ENCODE measurements at places on chromosomes 2 and 18.

DNA sequence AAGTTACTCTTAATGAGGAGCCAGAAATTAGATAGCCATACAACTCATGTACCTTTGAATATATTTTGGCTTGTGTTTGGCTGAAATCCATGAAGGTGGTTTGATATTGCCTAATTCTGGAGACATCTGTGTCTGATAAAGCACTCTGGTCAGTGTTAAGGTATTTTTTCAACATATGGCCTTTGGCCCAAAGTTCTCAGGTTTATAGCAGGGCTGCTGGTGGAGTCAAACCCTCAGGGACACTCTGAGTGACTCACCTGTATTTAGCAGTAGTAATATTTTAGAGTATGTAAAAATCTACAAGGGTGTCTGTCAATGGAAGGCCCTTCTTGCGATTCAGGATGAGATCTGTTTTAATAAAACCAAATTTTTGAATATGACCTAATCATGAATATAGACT lies 666.5 kb downstream of the SLC4A3 start:
- no peak for DNase-seq

GRCh38 chr2:24313744-24314632 lies 46.3 kb downstream of the ITSN2 start:
- DNase-seq = no peak

GRCh38 chr2:154263206-154263605 lies 391.5 kb downstream of the GALNT13 start:
- DNase-seq = no peak

DNA sequence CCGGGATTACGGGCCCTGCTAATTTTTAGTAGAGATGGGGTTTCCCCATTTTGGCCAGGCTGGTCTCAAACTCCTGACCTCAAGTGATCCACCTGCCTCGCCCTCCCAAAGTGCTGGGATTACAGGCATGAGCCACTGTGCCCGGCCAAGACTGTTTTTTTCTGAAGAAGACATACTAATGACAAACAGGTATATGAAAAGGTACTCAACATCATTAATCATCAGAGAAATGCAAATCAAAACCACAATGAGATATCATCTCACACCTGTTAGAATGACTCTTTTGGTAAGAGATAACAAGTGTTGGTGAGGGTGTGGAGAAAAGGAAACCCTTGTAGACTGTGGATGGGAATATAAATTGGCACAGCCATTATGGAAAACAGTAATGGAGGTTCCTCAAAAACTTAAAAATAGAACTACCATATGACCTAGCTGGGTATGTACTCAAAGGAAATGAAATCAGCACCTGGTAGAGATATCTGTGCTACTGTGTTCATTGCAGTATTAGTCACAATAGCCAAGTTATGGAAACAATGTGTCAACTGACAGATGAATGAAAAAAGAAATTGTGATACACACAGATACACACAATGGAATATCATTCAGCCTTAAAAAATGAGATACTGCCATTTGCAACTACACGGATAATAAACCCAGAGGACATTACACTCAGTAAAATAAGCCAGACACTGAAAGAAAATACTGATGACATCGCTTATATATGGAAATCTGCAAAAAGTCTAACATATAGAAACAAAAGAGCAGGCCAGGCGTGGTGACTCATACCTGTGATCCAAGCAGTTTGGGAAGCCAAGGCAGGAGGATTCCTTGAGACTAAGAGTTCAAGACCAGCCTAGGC lies 20.8 kb downstream of the SOS1 start:
- DNase-seq = no peak

DNA sequence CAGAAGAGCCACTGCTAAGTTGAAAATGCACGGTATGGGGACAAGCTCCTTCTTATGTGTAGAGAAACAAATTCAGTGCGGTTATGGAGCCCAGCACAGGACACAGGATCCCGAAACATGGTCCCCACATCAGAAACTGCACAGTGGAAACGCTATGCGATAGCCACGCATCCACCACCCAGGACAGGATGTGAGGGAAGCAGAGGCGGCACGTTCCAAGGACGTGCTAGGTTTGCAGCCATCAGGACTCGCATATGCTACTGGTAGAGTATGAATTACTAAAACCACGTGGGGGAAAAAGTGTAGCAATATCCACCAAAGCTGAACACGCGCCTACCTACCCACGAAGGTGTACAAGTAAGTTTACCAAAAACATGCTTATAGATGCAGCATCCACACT lies 34.7 kb upstream of the SNTG2 start:
- DNase-seq = no peak

DNA sequence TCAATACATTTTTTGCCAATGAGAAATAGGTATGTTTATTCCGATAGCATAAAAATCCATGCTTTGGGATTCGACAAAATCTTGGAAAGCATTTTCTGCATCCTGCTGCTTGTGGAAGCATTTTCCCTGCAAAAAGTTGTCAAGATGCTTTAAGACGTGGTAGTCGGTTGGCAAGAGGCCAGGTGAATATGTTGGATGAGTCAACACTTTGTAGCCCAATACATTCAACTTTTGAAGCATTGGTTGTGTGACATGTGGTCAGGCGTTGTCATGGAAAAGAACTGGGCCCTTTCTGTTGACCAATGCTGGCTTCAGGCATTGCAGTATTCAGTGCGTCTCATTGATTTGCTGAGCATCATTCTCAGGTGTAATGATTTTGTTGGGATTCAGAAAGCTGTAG lies 764.5 kb downstream of the TRIB2 start:
- no peak for DNase-seq

- DNase-seq = peak; percentile 65
Observed at GRCh38 chr2:172701250-172701649, 34.4 kb upstream of the RAPGEF4 start.

- DNase-seq = no peak
Observed at GRCh38 chr2:54073796-54074195, 41.6 kb upstream of the ACYP2 start.

DNA sequence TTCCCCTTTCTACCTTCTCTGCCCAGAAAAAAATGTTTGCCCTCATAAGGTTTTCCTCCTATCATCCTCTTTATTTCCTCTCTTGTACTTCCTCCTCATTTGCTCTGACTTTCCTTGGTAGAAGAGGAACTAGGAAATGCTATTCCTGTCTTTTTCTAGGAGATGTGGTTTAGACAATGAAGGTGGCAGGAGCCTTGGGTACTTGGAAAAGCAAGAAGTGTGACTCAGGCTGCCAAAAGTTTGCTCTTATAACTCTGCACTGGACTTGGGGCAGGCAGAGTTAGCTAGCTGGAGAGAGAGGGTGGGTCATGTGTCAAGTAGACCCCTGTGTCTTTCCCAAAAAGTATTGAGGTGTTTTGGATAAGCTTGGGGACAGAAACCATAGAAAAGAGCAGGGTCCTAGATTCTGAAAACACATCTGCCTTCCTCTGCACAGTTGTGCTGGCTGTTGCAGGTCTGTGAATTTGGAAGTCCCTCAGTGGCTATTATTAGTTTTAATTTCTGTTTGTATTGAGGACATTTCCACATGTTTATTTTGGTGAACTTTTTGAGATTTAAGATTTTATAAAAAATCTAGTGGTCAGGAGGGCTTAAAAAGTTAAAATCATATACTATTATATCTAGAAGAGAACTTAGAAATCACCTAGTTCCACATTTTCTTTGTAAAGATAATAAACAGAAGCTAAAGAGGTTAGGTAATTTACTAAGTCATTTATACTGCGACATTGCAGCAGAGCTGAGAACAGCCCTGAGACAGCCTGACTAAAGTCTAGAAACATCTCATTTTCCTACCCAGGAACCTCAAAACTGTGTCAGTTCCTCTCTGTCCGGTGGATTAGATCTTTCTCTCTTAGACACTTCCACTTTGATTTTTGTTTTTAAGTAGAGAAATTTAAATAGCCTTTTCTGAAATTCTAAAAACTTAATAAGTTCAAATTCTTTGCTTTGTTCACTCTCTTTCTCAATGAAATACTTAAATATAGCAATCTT lies 16.0 kb downstream of the INSIG2 start:
- DNase-seq = no peak

DNA sequence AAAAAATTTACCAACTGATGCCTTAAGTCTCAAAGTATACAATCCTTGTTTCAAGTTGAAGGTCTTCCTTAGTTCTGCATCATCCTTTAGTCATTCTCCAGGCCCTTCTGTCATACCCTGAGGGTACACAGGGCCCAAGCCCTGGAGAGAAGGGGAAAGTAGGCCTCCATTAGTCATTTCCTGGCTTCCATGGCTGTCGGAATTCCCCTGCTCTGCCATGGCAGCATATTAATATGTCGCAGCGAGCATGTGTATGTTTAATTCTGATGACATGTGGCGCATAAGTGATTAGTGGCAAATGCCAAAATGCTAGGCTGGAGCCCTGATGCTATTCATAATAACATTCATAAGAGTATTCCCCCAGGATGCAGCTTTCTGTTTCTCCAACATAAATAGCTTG lies 22.1 kb downstream of the GPR39 start:
- peak; percentile 79 for DNase-seq

DNA sequence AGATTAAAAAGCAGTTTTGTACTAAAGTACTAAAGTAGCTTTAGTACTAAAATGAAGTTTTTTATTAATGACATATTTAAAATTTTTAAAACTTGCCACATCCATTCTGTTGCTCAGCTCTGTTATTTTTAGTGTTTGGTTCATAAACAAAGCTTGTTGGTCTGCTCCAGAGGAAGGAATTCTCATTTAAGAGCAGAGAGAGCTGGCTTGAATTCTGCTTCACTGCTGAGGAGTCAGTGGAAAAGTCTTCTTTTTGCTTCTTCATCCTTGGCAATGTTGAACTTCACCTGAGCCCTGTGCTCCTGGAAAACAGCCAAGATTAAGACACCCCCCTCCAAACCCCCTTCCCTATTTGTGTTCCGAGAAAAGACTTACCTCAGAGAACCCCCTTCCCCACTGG lies 40.6 kb downstream of the TMEM87B start:
- no peak for DNase-seq

GRCh38 chr18:57054891-57055290 lies 92.0 kb upstream of the BOD1L2 start:
- DNase-seq = no peak

- no peak for DNase-seq
Observed at GRCh38 chr2:31529256-31529655, 51.5 kb downstream of the SRD5A2 start.

DNA sequence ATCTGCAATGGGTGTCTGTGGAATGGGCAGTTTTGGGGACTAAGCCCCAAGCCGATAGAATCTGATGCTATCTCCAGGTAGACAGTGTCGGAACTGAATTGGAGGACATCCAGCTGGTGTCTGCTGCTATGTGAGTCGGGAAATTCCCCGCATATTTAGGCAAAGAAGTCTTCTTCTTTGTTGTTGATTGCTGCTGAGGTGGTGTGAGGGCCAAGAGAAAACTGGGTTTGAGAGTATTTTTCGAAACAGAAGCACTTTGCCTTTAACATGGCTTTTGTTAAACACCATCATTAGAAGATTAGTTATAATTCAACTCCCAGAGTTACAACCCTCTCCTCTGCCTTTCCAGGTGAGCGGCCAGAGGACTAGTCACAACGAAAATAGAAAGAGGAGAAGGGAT lies 49.4 kb upstream of the ACTR3 start:
- no peak for DNase-seq

- no peak for DNase-seq
Observed at GRCh38 chr18:13680612-13681011, 45.7 kb downstream of the FAM210A start.

DNA sequence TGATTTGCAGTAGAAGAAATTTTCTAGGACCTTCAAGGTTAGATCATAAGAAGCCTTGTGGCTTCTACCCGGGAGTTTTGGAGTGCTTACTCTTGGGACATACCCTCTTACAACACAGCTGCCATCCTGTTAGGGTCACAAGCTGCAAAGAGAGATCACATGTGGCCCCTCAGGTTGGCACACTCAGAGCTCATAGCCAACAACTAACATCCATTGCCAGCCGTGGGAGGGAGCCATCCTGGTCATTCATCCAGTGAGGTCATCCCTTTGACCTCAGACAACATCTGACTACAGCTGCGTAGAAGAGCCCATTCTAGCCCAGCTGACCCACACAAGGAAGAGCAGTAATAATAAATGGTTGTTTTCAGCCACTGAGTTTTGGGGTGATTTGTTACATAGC lies 76.9 kb upstream of the NABP1 start:
- DNase-seq = no peak

DNA sequence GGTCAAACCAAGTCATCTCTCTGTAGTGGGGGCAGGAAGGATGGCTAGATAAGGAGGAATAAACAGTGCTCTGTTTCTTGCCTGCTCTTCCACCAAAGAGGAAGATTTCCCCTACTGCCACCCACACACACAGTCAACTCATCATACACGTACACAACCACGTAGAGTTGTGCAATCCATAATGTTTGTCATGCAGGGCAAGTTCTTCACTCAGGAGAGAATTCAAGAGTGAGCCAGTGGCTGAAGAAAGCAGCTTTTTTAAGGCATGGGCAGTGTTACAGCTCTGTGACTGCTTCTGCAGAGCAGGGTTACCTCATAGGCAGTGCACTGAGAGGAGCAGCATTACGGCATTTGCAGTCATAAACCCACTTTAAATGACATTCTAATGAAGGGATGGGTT lies 283.0 kb downstream of the RND3 start:
- peak; percentile 93 for DNase-seq

DNA sequence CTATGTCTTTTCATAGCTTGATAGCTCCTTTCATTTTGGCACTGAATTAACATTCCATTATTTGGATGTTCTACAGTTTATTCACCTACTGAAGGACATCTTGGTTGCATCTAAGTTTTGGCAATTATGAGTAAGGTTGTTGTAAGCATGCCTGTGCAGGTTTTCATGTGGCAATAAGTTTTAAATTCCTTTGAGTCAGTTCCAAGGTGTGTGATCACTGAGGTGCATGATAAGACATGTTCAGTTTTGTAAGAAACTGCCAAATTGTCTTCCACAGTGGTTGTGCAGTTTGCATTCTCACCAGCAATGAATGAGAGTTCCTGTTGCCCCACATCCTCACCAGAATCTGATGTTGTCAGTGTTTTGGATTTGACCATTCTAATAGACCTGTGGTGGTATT lies 24.2 kb downstream of the XDH start:
- no peak for DNase-seq

GRCh38 chr2:101162561-101163330 lies 11.6 kb upstream of the TBC1D8 start:
- DNase-seq = no peak

- peak; percentile 69 for DNase-seq
Observed at GRCh38 chr2:11833601-11834000, 87.2 kb downstream of the LPIN1 start.

DNA sequence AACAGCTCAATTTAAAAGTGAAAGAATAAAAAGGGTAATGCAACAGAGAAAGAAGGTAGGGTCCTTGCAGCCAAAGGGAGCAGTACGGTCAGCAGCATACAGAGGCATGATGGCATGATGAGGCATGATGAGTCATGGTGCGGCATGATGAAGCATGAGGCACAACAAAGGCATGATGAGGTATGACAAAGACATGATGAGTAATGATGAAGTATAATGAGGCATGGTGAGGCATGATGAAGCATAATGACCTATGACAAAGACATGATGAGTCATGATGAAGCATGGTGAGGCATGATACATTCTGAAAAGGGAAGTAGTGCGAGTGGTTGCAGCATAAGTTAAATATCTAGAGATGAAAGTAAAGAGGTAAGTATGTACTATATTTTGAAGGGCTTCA lies 673.2 kb downstream of the TMEM182 start:
- no peak for DNase-seq

GRCh38 chr2:147623328-147623727 lies 221.5 kb upstream of the ACVR2A start:
- no peak for DNase-seq

- DNase-seq = no peak
Observed at GRCh38 chr18:25516747-25517498, 165.0 kb upstream of the ZNF521 start.

- no peak for DNase-seq
Observed at GRCh38 chr2:41711736-41712135, 336.1 kb upstream of the PKDCC start.

GRCh38 chr2:238947920-238948710 lies 100.2 kb downstream of the TWIST2 start:
- DNase-seq = peak; percentile 70
